ENCODE measurements at places on chromosomes 7 and 10. TPM values are rescaled to one million over a fixed set of nuclear protein-coding genes. Genes with fewer than 3 reads are reported as not detected.

The AKR1C4 gene
- 0.18 TPM for total RNA-seq

The SYT15 gene
- 2.8 TPM for total RNA-seq

The PKD1L1 gene
- total RNA-seq = 0.20 TPM

The ZNF365 gene
- total RNA-seq = 1.2 TPM

The H2BK1 gene
- total RNA-seq = not detected

The PVRIG gene
- total RNA-seq = not detected

The CCDC172 gene
- not detected for total RNA-seq

The FRAT1 gene
- 1.8 TPM for total RNA-seq

The DDIT4 gene
- 153 TPM for total RNA-seq

All from A549 treated with DMSO at 1 μM for 4 hours (cell line).